ENCODE measurements at places on chromosomes 1 and 21. TPM values are rescaled to one million over a fixed set of nuclear protein-coding genes. Genes with fewer than 3 reads are reported as not detected.

TRIM63 gene
- not detected for polyA plus RNA-seq

KCNJ9 gene
- polyA plus RNA-seq, result not detected

CLEC20A gene
- not detected for polyA plus RNA-seq

PDZK1IP1 gene
- polyA plus RNA-seq, result not detected

CXADR gene
- 0.01 TPM for polyA plus RNA-seq

LRRC38 gene
- not detected for polyA plus RNA-seq

RGSL1 gene
- polyA plus RNA-seq, result not detected

KLHDC7A gene
- polyA plus RNA-seq, result not detected

SEMA6C gene
- 1.5 TPM for polyA plus RNA-seq

OLFML2B gene
- 3.5 TPM for polyA plus RNA-seq

RPTN gene
- polyA plus RNA-seq, result not detected

METTL18 gene
- polyA plus RNA-seq, result 3.6 TPM

SPRR2B gene
- polyA plus RNA-seq, result not detected

ALPL gene
- polyA plus RNA-seq, result 0.28 TPM

ST6GALNAC3 gene
- 0.05 TPM for polyA plus RNA-seq

LRRC53 gene
- not detected for polyA plus RNA-seq

KRTAP21-2 gene
- polyA plus RNA-seq, result not detected

ETNK2 gene
- 27.2 TPM for polyA plus RNA-seq

CRYAA gene
- polyA plus RNA-seq, result not detected

CBR3 gene
- polyA plus RNA-seq, result 13.5 TPM

OR1C1 gene
- polyA plus RNA-seq, result not detected

PRELP gene
- polyA plus RNA-seq, result 2.8 TPM

OVAAL gene
- polyA plus RNA-seq, result 0.05 TPM

NEXN gene
- 7.8 TPM for polyA plus RNA-seq

TRAF3IP3 gene
- polyA plus RNA-seq, result not detected

FCAMR gene
- polyA plus RNA-seq, result not detected

IL24 gene
- 0.10 TPM for polyA plus RNA-seq

FGGY gene
- polyA plus RNA-seq, result 12.3 TPM

OR14A2 gene
- polyA plus RNA-seq, result not detected

ASCL5 gene
- polyA plus RNA-seq, result not detected

CLCA1 gene
- not detected for polyA plus RNA-seq

RUNX3 gene
- 0.54 TPM for polyA plus RNA-seq

SPRR2E gene
- polyA plus RNA-seq, result not detected

BRINP3 gene
- not detected for polyA plus RNA-seq

SYT2 gene
- polyA plus RNA-seq, result 0.01 TPM

RGL1 gene
- polyA plus RNA-seq, result 9.7 TPM

SZT2 gene
- 12.1 TPM for polyA plus RNA-seq

DYNLT5 gene
- polyA plus RNA-seq, result 0.52 TPM

MEGF6 gene
- polyA plus RNA-seq, result 31.8 TPM

MFAP2 gene
- polyA plus RNA-seq, result 115 TPM

OR2W3 gene
- not detected for polyA plus RNA-seq

NR5A2 gene
- 0.11 TPM for polyA plus RNA-seq

NBPF6 gene
- not detected for polyA plus RNA-seq

GJC2 gene
- 0.92 TPM for polyA plus RNA-seq

PDC gene
- polyA plus RNA-seq, result not detected

DAP3 gene
- 142 TPM for polyA plus RNA-seq

AMY1C gene
- polyA plus RNA-seq, result not detected

RSPH1 gene
- polyA plus RNA-seq, result 0.11 TPM

TUT4 gene
- polyA plus RNA-seq, result 27.9 TPM

BNIPL gene
- polyA plus RNA-seq, result 0.18 TPM

VWA5B1 gene
- not detected for polyA plus RNA-seq

ST6GALNAC5 gene
- polyA plus RNA-seq, result 0.80 TPM

C1orf21 gene
- polyA plus RNA-seq, result 4.3 TPM

RHOU gene
- 0.63 TPM for polyA plus RNA-seq

CLSTN1 gene
- 25.9 TPM for polyA plus RNA-seq

PYHIN1 gene
- polyA plus RNA-seq, result not detected

LHX4 gene
- polyA plus RNA-seq, result 0.06 TPM

SPATA45 gene
- polyA plus RNA-seq, result not detected
